Occipital lobe (tissue), 3 donors: ENCODE measurements at places on chromosomes 2 and 18. TPM values are rescaled to one million over a fixed set of nuclear protein-coding genes. Genes with fewer than 3 reads are reported as not detected.

The ERICH2 gene
- not detected for total RNA-seq

The NXPH2 gene
- 30.4 TPM for total RNA-seq

The FBXO48 gene
- 0.94 TPM for total RNA-seq

DNA sequence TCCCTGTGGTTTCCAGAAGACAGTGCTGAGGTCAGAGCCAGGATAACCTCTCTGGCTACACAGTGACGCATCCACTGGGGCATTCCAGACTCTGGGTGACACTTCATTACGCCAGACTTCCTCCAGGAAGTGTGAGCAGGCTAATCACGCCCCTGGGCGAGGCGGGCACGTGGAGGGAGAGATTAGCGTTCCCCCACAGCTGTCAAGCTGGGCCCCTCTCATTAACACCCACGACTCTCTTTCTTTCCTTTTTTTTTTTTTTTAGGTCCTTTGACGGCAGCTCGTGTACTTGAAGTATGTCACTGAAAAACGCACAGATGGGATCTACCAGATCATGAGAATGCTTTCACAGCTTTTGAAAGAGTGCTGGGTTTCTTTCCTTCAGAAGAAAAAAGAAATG, 274.6 kb downstream of the AFF3 start:
- DNase-seq, result no peak

GRCh38 chr2:69660637-69661036, 17.1 kb upstream of the AAK1 start:
- no peak for DNase-seq

DNA sequence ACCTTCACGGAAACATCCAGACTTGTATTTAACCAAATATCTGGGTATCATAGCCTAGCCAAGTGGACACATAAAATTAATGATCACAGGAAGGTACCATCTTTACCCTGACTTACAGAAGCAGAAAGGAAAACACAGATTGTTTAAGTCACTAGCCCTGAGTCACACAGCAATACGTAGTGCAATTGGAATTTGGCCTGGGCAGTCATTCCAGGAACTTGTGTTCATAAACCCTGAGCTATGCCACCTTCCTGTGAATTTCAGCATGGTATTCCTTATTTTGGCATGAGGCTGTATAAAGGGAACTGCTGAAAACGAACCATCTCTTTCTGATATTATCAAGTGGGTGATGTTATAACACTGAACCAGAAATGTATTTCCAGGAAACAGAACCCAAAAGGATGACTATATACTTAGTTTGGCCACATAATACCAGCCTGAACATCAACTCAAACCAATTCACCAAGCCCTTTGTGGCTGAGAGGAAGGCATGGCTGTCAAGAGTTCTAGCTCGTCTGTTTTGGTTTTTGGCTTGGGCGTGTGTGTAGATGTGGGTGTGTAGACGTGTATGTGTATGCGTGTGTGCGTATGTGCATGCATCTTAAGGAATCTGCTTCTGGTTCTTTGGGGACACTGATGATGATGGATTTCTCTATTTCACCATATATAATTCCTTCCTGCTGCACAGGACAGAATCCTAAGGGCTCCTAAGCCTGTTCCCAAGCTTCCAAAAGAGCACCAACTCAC, 533.4 kb upstream of the ID2 start:
- DNase-seq, result no peak

DNA sequence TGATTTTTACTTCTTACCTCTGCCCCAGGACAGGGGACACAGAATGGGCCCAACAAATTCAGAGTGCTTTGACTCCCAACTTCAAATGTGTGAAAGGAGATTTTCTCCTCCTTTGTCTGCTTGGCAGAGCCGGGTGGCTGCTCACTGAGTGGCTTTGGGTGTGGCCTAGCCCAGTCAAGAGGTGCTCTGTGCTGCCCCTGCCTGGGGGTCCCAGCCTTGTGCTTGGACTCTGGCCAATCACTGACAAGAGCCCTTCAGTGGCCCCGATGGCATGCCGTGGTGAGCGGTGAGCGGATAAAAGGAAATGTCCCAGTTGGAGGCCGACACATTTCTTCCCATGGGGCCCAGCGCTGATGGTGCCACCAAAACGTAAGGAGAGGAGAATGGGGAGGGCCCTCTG, 259.2 kb downstream of the CELF4 start:
- no peak for DNase-seq

DNA sequence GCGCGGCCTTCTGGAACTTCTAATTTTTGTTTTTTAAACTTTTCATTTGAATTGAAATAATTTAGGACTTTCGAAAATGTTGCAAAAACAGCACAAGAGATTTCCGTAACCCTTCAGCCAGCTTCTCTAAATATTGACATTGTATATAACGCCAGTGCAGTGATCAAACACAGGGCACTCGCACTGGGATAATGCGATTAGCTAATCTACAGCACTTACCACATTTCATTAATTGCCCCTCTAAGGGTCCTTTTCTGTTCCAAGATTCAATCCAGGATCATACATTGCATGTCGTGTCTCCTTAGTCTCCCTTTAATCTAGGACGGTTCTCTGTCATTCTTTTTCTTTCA, 343 bp upstream of the CD302 start:
- DNase-seq, result no peak

- no peak for DNase-seq
Observed at GRCh38 chr2:113324684-113325160, 46.0 kb upstream of the PAX8 start.

GRCh38 chr2:120511947-120512710, 166.2 kb downstream of the INHBB start:
- no peak for DNase-seq

GRCh38 chr2:60882971-60883753, 1.8 kb downstream of the REL start:
- no peak for DNase-seq
